T-helper 17 cell (primary cell): ENCODE measurements at places on chromosomes 2 and 18.

GRCh38 chr2:239046822-239047221, 198.9 kb downstream of the TWIST2 start:
- peaks cover 4% of the 10 kb centered on the region for H3K4me1 ChIP-seq
- H3K27me3 ChIP-seq = no peaks in the 10 kb centered on the region
- H3K4me3 ChIP-seq = no peak overlapping the region
- H3K36me3 ChIP-seq = no peaks in the 10 kb centered on the region

- H3K4me1 ChIP-seq = peaks cover 7% of the 10 kb centered on the region
- H3K4me3 ChIP-seq = no peak overlapping the region
- no peak overlapping the region for H3K27ac ChIP-seq
- H3K27me3 ChIP-seq = peaks cover 39% of the 10 kb centered on the region
Measured at GRCh38 chr2:237567276-237568029, 1.1 kb downstream of the PRLH start.

GRCh38 chr2:176123411-176124109, 1.0 kb downstream of the HOXD9 start:
- DNase-seq = no peak
- H3K27ac ChIP-seq = peak overlapping the region; percentile 72
- peaks cover 6% of the 10 kb centered on the region for H3K4me1 ChIP-seq
- H3K36me3 ChIP-seq = peaks cover 7% of the 10 kb centered on the region
- H3K27me3 ChIP-seq = peaks cover 80% of the 10 kb centered on the region

DNA sequence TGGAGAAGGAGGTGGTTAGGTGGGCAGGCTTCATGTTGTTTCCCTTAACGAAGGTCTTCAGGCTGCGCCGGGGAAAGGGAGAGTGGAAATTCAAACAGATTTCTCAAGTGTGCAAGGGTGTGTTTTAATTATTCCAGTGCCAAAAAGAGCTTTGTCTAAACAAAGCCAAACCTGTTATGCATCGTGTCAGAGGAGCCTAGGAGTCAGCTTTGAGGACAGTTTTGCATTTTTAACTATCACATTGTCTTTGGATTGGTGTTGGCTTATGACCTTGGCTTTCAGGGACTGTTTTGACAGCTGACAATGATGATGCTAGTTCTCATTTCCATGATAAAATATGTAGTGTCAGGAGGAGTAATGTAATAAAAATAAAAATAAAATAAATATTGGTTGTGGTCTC, 144.8 kb downstream of the LDLRAD4 start:
- H3K27ac ChIP-seq = peak overlapping the region; percentile 41
- DNase-seq = no peak
- H3K4me3 ChIP-seq = no peak overlapping the region
- H3K4me1 ChIP-seq = peaks cover 19% of the 10 kb centered on the region
- H3K36me3 ChIP-seq = no peaks in the 10 kb centered on the region

DNA sequence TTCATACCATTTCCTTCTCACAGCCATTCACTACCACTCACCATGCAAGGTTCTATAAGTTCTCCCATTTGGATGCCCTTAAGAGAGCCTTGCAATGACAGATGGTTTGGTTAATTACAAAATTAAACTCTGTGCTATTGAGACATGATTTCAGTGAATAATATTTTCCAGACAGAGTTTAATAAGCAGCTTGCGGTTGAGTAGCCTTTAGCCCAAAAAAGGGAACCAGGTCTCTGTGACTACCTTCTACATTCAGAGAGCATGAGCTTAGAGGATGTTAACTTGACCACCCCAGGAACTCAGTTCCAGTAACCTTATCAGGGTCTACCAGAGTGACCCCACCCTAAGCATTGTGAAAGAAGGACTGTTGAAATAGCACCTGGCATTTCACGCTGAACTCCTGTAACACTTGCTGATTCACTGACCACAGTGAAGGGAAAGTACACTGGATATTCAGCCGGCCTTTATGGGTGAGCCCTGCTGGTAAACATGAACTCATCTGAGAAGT, 1173.1 kb upstream of the ZEB2 start:
- no peaks in the 10 kb centered on the region for H3K27me3 ChIP-seq
- no peaks in the 10 kb centered on the region for H3K36me3 ChIP-seq
- no peaks in the 10 kb centered on the region for H3K4me1 ChIP-seq
- H3K27ac ChIP-seq = no peak overlapping the region
- no peak for DNase-seq

GRCh38 chr2:113776949-113777348, 20.5 kb upstream of the SLC35F5 start:
- no peaks in the 10 kb centered on the region for H3K36me3 ChIP-seq
- H3K27me3 ChIP-seq = no peaks in the 10 kb centered on the region
- H3K27ac ChIP-seq = no peak overlapping the region
- DNase-seq = no peak
- H3K4me1 ChIP-seq = peaks cover 6% of the 10 kb centered on the region

DNA sequence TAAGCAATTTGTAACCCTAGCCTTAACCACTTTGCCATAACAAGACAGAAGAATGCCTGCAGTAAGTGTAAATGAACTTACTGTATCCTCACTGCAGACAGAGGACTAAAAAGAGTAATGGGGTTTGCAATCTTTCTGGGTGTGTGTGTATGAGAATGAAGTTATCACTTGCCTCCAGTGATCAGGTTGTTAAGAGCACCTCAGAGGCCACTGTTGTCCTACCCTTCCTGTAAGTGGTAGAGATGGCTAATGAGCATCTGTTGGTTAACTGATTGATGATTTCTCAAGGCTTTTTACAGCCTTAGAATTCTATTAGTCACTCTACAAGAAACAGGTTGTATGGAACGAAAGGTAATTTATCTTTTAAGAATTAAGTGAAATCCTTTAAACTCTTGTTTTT, 27.6 kb upstream of the GTF2A1L start:
- H3K4me3 ChIP-seq = no peak overlapping the region
- peaks cover 6% of the 10 kb centered on the region for H3K4me1 ChIP-seq

DNA sequence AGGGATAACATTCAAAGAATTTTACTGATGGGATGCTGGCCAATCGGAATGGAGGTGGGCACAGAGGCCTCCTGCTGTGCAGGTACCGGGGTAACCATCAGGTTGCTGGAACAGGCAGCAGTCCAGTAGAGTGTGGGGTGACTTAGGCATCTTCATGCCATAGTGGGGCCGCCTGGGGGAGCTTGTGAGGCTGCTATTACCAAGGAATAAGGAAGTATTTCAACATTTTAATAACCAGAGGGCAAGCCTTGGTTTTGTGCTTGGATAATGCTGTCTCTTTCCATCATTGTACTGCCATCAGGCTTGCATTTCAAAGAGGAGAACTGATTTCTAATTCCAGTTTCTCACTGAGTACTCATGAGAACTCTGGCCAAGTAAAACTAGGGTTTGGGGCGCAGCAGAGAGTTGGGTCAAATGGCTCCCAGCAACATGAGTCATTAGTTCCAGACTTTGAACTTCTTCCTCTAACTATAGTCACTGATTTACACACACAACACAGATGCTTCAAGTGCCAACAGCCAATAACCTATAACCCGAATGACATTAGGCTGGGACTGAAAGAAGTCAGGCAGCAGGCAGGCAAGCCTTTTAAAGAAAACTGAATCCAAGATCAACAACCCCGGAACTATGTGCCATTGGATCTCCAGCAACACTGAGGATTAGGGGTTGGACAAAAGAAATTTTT, 56.1 kb upstream of the FHL2 start:
- H3K27me3 ChIP-seq = peaks cover 36% of the 10 kb centered on the region
- no peak overlapping the region for H3K4me3 ChIP-seq
- no peaks in the 10 kb centered on the region for H3K36me3 ChIP-seq
- no peak for DNase-seq
- no peak overlapping the region for H3K27ac ChIP-seq

- H3K36me3 ChIP-seq = peaks cover 10% of the 10 kb centered on the region
- DNase-seq = peak; percentile 40
- peak overlapping the region; percentile 92 for H3K27ac ChIP-seq
- peaks cover 37% of the 10 kb centered on the region for H3K4me1 ChIP-seq
- H3K4me3 ChIP-seq = peak overlapping the region; percentile 92
Measured at GRCh38 chr2:148926291-148926961, 51.4 kb downstream of the KIF5C start.

DNA sequence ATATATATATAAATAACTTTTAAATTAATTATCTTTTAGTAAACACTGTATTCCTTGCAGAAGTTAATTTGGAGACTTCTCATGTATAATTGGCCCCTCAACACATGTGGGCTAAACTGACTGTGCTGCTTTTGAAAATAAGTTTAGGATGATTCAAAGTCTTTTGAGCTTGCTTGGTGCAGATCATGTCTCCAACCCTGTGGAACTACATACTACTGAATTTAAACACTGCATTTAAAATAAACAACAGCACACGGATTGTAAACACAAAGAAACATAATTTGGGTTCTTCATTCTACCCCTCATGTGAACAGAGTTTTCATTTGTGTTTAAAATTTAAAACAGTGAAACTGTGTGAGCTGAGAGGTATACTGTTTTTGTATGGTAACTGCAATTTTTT, 167.7 kb downstream of the DDX1 start:
- H3K27me3 ChIP-seq = peaks cover 13% of the 10 kb centered on the region
- DNase-seq = no peak
- H3K36me3 ChIP-seq = no peaks in the 10 kb centered on the region
- no peaks in the 10 kb centered on the region for H3K4me1 ChIP-seq
